ENCODE measurements at places on chromosomes 2 and 18. TPM values are rescaled to one million over a fixed set of nuclear protein-coding genes. Genes with fewer than 3 reads are reported as not detected.

C2orf72 gene
- 0.47 TPM for total RNA-seq

CFC1B gene
- not detected for total RNA-seq

KCNIP3 gene
- total RNA-seq: not detected

ALLC gene
- total RNA-seq: not detected

CAPN14 gene
- 0.28 TPM for total RNA-seq

SP140 gene
- total RNA-seq: 61.4 TPM

PROKR1 gene
- total RNA-seq: not detected

GPR75 gene
- total RNA-seq: 3.3 TPM

CHRND gene
- total RNA-seq: not detected

CIB4 gene
- not detected for total RNA-seq

DSC3 gene
- total RNA-seq: not detected

PRADC1 gene
- 11.6 TPM for total RNA-seq

ERMN gene
- total RNA-seq: 3.6 TPM

PFN4 gene
- not detected for total RNA-seq

C18orf63 gene
- not detected for total RNA-seq

All from activated naive CD8-positive, alpha-beta T cell treated with anti-CD3 and anti-CD28 coated beads, Interleukin-2, amount 10 ng/mL, durations not matched to agents 7 days and 5 days (primary cell).